Forelimb muscle (tissue), 1 donor: ENCODE measurements at places on chromosomes 5 and 9.

GRCh38 chr9:128104171-128104618, 23.3 kb downstream of the PTGES2 start:
- DNase-seq = no peak

DNA sequence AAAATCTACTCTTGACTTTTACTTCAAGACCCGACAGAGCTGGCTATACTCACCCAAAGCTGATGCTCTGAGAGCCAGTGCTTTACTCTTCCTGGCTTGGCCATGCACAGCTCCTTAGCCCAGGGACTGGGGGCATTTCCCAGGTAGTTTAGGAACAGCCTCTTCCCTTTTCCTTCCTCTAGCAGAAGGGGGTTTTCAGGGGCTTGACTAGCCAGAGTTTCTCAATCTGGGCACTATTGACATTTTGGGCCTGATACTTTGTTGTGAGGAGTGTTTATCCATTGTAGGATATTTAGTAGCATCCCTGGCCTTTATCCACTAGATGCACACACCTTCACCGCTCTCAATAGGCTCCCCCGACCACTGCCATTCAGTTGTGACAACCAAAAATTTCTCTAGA, 50.0 kb upstream of the RFX3 start:
- DNase-seq = no peak

- DNase-seq = no peak
Measured at GRCh38 chr5:103941596-103941995, 379.0 kb upstream of the NUDT12 start.

- peak; percentile 22 for DNase-seq
Measured at GRCh38 chr5:82045554-82046275, 73.9 kb downstream of the ATG10 start.

DNA sequence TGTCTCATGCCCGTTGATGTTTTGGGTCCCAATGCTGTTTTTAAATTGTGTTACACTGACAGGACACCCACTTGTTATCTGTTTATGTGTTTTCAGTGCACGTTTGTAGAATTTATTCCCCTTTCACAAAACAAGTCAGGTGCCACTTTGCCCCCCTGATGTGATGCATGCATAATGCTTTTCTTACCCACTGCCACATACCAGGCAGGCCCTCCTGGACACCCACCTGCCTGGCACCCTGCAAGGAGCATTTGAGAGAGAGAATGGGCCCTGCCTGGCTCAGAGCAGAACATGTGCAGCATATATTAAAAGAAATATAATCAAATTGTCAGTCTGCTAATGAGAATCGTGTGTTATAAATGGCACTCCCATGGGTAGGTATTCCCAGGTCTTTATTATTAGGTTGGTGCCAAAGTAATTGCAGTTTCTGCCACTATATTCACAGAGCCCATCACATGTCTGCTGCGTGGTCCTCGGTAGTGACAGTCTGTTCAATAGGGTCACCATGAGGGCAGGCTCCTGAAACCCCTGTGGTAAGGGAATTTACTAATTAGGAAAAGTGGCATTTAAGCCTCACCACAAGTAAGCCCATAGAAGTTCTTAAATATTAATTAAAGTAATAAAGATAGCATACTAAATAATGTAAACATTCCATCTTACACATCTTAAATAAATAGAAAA, 52.2 kb upstream of the CKMT2 start:
- no peak for DNase-seq

- no peak for DNase-seq
Measured at GRCh38 chr9:79858508-79858907, 286.7 kb downstream of the TLE4 start.

DNA sequence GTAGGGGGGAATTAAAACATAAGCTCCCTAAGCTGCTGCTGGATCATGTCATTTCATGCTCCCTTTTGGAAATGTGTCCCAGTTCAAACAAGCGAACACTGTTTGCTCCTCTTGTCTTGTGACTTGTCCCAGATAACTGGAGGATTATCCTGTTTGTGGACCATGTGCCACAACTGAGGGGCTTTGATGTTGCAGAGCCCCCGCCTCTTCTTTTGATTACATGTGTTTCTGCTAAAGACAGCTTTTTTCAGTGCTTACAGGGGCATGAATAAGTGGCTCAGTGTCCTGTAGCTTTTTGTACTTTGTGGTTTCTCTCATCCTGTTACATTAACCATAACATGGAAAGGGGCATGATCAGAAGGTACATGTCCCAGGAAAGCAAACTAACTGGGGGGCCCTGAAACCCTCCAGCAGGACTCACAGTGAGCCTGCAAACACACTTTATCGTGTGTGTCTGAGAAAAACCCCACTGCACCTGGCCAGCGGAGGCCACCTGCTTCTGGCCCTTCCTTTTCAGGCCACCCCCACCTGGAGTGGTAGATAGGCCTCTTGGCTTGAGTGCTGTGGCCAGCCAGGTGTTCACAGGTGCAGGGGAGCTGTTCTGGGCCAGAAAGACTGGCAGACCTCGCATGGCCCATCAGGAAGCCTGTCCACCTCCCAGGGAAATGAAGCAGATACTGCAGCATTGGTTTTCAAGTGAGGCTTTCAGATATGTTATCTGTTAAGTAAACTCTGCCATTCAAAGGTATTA, 285.6 kb downstream of the FANCC start:
- no peak for DNase-seq

DNA sequence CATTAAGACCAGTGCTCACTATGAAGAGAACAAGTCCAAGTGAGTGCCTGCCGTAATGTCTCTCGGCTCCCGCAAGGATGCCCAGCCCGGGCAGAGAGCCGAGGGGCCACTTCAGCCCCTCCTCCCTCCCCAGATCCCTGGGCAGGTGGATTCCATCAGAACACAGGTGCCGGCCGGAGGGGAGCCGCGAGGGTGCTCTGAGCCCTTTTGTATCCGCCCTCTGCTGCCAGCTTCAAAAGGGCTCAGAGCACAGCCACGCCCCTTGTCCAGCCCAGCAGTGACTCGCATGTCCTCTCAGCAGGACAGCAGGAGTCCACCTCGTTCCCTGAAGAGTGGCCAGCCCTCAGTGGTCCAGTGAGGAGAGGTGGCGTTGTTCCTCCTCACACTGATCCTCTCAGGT, 43.9 kb downstream of the CYFIP2 start:
- no peak for DNase-seq

DNA sequence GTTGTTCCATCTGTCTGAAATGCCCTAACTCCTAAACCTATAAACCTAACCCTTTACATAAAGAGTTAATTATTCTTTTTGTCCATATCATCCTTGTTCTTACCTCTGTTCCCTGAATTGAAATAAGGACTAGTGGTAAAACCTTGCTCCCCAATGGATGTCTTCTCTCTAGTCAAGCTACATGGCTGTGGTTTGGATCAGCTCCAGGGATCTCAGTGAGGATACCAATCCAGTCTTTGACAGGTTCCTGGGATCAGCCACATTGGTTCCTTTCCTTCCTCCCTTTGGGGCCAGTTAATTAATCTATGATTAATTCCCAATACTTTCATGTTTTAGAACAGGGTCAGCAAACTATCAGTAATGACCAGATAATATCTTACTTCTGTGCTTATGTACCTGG, 151.6 kb downstream of the SIL1 start:
- DNase-seq = no peak
